PC-9 (cell line): ENCODE measurements at places on chromosomes 6 and 20. TPM values are rescaled to one million over a fixed set of nuclear protein-coding genes. Genes with fewer than 3 reads are reported as not detected.
A peak's percentile ranks its signal among the peaks of the same experiment; 100 is the strongest.

The SIRPA gene
- 18.4 and 18.5 TPM in 2 replicates for total RNA-seq

The SLC35D3 gene
- total RNA-seq, result not detected in 2 replicates

GRCh38 chr6:87182321-87182720, 27.0 kb downstream of the ZNF292 start:
- no peak for DNase-seq

DNA sequence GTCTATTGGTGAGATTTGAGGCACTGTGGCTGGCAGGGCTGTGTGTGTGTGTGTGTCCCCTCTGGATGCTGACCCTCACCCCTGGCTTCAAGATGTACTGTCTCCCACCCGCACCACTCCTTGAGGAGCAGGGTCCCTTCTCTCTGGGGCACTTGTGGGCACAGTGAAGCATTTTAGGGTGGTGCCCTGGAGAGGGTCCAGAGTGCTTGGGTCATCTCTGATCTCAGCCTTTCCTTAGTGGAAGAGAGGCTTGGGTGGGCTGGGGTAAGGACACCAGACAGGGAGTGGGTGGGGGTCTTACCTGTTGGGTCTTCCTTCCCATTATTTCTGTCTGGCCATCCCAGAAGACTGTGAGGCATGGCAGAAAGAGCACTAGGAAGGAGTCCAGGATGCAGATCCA, 66.1 kb downstream of the EFCAB8 start:
- no peak for DNase-seq

DNA sequence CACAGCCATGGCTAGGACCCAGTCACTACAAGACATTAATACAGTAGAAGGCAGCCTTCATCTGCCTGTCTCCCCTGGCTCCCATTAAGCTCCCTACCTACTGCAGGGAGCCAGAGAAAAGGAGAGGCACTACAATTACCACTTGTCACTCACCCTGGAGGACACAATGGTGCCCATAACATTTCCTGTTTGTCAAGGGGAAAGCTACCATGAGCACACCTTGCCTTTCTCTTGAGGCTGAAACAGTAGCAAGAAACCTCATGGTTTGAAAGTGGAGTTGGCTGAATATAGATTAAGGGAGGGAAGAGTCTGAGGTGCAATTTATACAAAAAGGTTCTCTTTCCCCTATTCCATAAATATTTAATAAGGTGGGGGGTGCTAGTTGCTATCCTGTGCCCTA, 27.9 kb downstream of the STK38 start:
- DNase-seq, result no peak

The CYP24A1 gene
- 2.7 and 4.9 TPM in 2 replicates for total RNA-seq

The MOXD1 gene
- 1.0 and 1.3 TPM in 2 replicates for total RNA-seq

The RSPH9 gene
- total RNA-seq, result not detected in 2 replicates

DNA sequence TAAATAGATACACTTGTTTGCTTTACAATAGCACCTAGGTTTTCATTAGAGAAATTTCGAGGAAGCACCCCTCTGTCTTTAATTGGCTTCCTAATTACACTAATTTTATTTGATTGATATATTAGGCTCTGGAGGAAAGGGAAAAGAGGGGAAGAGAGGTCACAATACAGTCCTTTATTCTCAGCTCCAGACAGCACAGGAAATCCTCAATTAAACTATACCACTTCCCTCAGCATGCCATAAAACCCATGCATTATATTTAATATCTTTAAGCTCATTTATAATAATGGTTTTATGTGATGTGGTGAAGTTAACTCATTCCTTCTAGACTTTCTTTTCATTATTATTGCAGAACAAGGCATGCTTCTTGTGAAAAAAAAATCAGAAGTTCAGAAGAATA, 17.7 kb upstream of the PDE7B start:
- DNase-seq, result no peak

DNA sequence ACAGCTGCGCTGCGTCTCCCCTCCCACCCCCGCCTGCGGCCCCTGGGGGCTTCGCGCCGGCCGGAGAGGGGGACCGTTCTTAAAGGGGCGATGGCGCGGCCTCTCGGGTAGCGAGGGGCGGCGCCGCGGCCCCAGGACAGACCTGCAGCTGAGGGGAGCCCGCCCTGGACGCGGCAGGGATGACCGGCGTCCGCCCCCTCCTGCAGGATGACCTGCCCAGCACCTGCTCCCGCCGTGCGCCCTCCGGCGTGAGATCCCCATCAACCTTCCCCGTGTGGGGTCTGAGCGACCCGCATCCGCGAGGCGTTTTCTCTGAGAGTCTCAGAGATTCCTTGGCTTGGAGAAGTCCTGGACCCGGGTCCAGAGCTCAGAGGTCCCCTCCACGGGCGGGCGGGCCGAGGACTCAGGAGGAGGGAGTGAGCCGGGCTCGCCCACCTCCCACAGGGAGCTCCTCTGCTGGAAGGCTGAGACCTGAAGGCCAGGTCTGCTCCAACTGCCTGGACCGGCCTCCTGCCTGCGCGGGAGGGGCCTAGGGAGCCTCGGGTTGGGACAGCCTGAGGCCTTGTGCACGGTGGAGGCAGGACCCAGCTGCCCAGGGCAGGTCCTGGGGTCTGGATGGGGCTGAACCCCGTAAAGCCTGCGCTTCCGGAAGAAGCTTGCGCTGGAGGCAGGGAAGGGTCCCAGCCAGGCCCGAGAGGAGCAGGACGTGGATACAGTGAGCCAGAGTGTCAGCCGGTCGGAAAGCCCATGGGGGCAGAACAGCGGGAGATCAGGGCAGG, 532 bp upstream of the NKAIN4 start:
- DNase-seq, result no peak

GRCh38 chr6:134636186-134636799, 313.6 kb downstream of the ALDH8A1 start:
- no peak for DNase-seq

- DNase-seq, result peak; percentile 52
These were observed 105.3 kb downstream of the CEBPB start for GRCh38 chr20:50295762-50296449.

- no peak for DNase-seq
These were observed 1006.2 kb upstream of the CITED2 start for GRCh38 chr6:140380427-140381218.

The ADAM33 gene
- not detected in 2 replicates for total RNA-seq

DNA sequence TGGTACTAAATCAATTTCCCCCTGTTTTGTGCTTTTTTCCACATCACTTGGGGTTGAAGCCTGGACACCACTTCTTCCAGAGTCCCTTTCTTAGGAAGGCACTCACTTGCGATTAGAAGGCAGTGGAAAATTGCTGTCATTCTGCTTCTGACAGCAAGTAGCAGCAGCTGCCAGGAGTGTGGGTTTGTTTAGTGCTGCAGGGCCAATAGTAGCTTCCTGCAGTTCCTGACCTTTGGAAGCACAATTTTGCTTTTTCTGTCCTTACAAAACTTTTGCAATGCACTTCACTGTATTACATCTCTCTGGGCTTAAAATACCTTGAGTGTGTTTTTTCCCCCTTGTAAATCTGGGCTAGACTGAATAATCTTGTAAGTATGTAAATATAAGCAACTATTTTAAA, 12.5 kb upstream of the HLA-DRA start:
- DNase-seq, result no peak

The HUS1B gene
- 0.94 and 1.2 TPM in 2 replicates for total RNA-seq

The MRAP2 gene
- total RNA-seq, result not detected in 2 replicates

GRCh38 chr6:43871284-43871683, 101.3 kb downstream of the VEGFA start:
- DNase-seq, result no peak

GRCh38 chr6:22497276-22497675, 72.1 kb upstream of the HDGFL1 start:
- no peak for DNase-seq

The SPDEF gene
- 0.85 and 1.4 TPM in 2 replicates for total RNA-seq

- no peak for DNase-seq
These were observed 44.0 kb downstream of the SIM1 start for GRCh38 chr6:100420711-100421110.

- DNase-seq, result no peak
These were observed 43.0 kb downstream of the VEGFA start for GRCh38 chr6:43812850-43813578.

DNA sequence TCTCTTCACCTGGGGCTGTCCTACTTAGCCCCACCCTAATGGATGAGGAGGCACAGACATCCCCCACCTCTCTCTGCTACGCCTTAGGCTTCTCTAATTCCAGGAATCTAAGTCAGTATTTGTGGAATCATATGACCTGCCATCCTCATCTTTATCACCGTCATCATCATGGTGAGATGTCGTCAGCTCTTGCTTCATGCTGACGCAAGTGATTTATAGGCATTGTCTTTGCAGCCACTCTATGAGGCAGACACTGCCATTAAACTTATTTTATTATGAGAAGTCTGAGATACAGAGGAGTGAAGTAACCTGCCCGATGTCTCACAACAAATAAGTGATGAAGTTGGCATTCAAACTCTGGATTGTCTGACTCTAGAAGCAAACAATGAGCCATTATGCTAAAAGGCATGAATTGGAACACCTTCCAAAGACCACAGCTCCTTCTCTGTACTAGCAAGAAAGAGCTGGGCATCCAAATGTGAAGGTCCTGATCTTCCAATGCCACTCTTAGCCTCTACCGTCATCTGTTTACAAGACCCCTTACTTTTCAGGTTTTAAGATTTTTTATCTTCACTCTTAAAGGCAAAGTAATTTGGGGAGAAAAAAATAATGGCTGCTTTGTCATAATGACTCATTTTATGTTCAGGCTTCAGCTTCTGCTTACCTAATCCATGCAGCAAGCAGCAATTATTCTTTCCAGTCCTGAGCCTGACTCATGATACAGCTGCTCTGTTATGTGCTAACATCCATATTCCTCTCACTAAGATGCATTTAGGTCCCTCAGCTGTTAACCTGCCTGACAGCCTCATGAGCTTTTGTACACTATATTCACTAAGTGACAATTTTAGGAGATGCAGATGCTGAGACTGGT, 113.7 kb upstream of the BCLAF1 start:
- DNase-seq, result peak; percentile 29

The TNFRSF6B gene
- not detected in 2 replicates for total RNA-seq

GRCh38 chr6:68640491-68640835, 5.4 kb downstream of the ADGRB3 start:
- no peak for DNase-seq

DNA sequence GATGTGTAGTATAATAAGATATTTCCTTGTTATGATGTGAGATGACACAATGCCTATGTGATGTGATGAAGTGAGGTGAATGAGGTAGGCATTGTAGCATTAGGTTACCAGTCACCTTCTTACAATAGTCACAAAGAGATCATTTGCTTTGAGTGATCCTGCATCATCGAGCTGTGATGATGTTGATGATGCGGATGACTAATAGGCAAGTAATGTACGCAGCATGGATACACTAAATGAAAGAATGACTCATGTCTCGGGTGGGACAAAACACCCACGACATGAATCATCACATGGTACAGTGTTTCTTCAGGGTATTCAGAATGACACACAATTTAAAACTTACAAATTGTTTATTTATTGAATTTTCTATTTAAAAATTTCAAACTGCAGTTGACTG, 806.3 kb upstream of the GJE1 start:
- peak; percentile 61 for DNase-seq

GRCh38 chr20:8524101-8525016, 392.3 kb downstream of the PLCB1 start:
- no peak for DNase-seq

The EDN1 gene
- total RNA-seq, result 3.3 and 5.9 TPM in 2 replicates

The PNPLA1 gene
- total RNA-seq, result 0.17 TPM in 1 of 2 replicates, not detected in the other

DNA sequence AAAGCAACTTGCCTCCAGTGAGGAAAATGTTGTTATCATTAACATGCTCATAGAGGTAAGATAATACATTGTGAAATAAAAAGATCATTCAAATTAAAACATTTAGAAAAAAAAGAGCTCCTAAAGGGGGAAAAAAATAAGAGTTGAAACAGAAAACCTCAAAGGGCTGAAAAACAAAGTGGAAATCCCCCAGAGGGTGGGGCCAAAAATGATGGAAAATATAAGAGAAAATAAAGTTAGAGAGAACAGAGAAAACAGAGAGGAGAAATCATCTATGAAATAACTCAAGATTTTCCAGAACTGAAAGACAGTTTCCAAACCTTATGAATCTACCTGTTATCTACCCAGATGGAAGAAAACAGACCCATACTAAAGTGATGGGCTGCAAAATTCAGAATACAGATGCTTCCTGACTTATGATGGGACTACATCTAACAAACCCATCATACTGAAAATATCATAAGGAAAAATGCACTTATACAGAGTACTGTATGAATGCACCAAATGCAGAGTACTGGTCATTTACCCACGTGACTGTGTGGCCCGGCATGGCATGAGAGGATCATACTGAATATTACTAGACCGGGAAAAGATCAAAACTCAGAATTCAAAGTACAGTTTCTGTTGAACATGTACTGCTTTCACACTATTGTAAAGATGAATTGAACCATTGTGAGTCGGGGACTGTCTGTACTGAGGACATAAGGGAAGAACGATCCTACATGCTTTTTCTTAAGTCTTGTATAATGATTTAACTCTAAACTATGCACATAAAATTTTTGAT, 4.0 kb downstream of the ZBTB24 start:
- no peak for DNase-seq

The TFAP2C gene
- 27.8 and 34.8 TPM in 2 replicates for total RNA-seq

DNA sequence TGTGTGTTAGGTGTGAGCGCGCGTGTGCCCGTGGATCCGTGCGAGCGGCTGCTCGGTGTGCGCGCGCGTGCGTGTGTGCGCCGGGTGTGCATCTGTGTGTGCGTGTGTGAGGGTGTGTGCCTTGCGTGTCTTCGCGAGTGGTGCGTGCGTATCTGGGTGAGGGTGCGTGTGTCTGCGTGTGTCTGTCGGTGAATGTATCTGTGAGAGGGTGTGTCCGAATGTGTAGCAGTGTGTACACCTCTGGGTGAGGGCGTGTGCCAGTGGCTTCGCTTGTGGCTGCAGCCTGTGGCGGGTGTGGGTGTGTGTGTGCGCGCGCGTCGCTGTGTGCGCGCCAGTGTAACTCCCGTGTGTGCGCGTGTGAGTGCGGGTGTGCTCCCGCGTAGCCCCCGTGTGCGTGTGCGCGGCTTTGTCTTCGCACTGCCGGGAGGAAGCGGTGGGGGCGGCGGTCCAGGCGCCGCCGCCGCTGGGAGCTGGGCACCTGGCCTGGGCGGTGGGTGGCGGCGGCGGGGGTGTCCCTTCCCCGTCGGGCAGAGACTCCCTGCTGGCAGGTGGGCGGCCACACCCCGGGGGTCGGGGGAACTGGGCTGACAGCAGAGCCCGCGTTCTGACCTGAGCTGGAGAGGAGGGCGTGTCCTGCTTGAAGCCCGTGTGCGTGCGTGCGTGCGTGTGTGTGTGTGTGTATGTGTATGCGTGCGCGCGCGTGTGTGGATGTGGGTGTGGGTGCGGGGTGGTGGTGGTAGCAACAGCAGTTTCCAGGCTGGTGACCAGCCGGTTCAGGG, 61.3 kb upstream of the EPB41L1 start:
- DNase-seq, result no peak

GRCh38 chr20:57898332-57898731, 188.5 kb upstream of the PMEPA1 start:
- DNase-seq, result no peak

GRCh38 chr6:160739955-160740354, 37.9 kb downstream of the PLG start:
- DNase-seq, result no peak

GRCh38 chr6:35230498-35230897, 16.7 kb downstream of the SCUBE3 start:
- no peak for DNase-seq

DNA sequence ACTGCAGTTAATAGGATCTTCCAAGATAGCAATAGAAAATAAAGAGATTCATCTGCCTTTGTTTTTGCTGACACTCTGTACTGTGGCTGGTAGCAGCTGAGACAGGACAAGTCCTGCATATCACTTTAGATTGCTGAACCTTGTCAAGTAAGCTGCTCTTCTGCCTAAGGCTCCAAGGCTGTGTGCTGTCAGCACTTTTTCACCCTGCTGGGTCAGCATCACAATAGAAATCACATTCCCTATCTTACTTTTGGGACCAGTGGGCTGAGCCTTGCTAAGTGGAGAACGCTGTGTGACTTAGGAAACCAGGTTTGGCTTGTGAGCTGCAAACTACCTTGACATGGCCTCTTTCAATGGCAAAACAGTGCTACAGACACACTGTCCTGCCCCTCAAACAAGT, 263.9 kb downstream of the FRK start:
- DNase-seq, result no peak
